Heart left ventricle (tissue), 16 donors: ENCODE measurements at places on chromosomes 6 and 20.

- peak; percentile 23 for DNase-seq
Observed at GRCh38 chr6:32115623-32116022, 6.5 kb upstream of the TNXB start.

GRCh38 chr6:37007340-37008043 lies 2.0 kb downstream of the FGD2 start:
- no peak for DNase-seq

- no peak for DNase-seq
Observed at GRCh38 chr20:10648651-10649050, 25.1 kb downstream of the JAG1 start.

GRCh38 chr6:108133594-108134179 lies 32.1 kb upstream of the NR2E1 start:
- DNase-seq, result peak; percentile 70

DNA sequence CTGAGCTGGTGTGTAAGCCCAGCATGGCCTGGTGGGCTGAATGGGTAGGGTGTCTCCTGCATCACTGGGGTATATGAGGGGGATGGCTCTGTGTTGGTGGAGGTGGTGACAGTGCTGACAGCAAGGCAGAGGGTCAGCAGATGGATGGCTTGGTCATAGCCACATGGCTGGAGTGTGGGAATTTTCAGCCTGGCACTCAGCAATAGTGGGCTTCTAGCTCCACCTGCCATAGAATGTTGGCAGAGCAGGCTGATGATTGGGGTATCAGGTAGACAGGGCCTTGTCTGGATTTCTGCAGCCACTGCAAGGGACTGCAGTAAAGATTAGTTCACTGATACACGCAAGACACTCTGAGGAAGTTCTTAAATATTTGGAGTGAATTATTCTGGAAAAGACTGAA lies 137.5 kb upstream of the BACH2 start:
- DNase-seq, result no peak

GRCh38 chr20:48142516-48142773 lies 357.2 kb upstream of the SULF2 start:
- no peak for DNase-seq

DNA sequence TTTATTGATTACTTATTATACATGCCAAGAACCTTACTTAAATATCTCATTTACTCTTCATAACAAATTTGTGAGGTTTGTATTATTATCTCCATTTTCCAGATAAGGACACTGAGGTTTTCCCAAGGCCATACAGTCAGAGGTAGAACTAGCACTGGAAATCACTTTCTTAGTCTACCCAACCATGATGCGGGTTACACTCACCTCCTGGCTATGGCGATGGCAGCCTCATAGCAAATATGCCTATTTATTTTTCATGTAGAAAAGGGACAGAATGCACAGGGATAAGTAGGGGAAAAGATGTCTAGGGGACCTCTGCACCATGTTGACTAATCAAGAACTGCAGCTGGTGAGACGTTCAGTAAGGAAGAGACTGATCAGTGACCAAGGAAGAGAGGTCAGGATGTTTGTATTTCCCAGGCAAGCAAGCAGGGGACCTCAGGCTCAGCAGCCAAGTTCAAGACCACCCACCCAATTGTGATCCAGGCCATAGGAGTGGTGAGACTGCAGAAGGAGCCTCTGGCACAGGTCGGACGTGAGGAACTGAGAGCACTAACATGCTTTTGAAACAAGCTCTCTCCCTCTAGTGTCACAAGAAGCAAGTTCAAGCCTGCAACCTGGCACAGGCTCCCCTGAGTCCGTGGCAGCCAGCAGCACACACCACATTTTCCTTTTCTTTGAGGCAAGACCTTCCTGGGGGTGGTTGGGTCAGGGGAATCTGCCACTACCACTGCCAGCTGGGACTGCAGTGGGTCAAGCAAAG lies 97.8 kb downstream of the GMPR start:
- DNase-seq, result no peak

DNA sequence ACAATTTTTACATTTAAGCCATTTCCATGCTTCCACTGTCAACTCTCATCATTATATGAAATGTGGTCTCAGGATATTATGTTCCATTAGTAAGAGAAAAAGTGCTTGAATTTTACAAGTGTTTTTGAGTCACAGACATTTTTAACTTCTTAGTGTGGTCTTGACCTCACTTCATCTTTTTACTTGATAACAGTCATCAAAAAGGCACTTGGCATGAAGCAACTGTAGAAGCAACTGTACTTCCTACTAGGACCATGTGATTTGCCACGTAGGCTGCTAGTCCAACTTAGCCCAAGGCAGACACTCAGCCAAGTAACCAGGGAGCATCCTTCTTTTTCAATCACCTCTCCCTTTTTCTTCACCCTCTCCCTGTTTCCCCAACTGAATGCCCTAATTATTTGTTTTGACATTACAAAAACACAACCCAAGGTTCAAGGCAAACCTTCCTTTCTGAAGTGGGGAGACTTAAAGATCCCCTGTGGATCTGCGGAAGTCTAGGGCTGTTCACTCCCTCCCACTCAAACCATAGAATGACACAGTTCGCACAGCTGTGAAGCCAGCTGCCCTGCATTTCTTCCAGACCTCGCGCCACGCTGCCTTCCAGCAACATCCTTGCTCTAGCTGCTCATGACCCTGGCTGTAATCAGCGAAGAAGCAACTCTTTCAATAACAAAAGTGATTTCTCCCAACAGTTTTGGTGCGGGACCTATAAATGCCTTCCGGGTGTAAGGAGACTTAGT lies 45.0 kb downstream of the PHACTR1 start:
- DNase-seq, result no peak

- no peak for DNase-seq
Observed at GRCh38 chr6:11851387-11851786, 72.8 kb upstream of the ADTRP start.

- no peak for DNase-seq
Observed at GRCh38 chr20:24978513-24978912, 14.0 kb downstream of the APMAP start.

DNA sequence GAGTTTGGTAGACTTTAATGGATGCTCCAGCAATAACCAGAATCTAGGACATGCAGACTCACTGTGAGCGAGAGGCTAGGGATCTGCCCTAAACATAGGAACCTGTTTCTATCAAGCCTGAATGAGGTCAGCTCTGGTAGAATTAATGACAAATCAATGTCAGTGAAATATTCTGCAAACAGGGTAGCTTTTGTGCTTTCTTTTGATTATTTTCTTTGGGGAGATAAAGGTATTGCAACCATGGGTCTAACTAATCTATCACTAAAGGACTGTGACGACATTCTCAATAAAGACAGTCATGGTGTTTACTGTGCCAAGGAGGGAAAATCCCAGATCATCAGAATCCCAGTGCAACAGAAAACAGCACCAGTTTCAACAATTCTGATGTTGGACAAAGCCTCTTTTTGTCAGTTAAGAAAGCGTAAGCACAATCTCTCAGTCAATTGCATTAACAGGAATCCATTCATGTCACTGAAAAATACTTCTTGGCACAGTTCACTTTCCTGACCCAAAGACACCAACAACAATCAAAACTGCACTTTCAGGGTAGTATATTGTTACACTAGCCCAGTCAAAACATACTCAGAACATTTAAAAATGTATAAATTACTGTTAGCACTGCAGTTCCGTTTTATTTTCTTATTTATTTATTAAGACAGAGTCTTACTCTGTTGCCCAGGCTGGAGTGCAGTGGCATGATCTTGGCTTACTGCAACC lies 36.8 kb upstream of the SMIM29 start:
- DNase-seq, result no peak

DNA sequence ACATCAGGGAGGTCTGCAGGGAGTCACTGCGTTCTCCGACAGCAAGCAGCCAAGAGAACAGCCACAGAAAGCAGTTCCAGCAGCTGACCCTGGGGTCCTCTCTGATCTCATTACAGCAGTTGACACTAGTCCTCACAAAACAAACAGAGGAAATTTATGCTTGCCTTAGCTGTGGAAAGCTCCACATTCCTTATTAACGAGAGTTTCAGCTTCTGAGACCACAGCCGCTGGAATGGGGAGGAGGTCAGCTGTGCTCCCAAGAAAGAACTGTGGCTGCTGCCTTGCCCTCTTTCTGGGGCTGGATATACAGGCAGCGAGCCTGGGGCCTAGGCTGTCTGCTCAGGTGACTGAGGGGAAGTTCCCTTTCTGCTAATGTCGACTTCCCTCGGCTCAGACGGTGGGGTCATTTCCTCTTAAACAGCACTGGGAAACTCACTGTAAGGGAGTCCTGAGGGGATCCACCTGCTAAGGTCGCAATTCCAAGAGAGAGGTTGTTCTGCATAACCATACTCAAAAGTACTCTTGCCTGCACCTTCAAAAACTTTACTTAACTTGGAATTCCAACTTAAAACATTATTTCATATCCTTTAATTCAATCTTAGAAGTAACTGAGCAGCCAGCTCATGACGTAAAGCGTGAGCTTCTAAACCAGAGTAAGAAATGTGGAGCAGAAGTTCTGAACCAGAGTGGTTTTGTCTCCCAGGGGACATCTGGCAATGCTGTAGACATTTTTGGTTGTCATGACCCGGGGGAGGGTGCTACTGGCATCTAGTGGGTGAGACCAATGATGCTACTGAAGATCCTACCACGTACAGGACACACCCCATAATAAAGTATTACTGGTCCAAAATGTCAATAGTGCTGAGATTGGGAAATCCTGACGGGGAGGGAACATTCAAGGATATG lies 80.3 kb downstream of the BACH2 start:
- DNase-seq, result no peak

GRCh38 chr6:121666814-121667213 lies 231.4 kb downstream of the GJA1 start:
- no peak for DNase-seq

GRCh38 chr6:53494076-53494475 lies 50.8 kb downstream of the GCLC start:
- no peak for DNase-seq

DNA sequence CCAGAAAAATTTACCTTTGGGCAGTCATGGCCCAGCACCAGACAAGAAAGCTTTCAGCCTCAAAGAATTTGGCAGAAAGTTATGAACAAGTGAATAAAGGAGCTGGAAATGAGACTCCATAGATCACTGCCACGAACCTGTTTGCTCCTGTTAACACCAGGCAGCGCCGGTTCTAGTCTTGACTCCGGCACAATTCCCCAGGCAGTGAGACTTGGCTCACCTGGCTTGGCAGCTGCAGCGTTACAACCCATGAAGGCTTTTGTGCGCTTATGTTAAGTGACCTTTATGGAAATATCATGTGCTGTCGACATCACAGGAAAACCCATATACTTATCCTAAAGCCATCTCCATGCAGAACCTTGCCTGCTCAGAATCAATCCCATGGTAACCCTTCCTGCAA lies 22.2 kb upstream of the FOXC1 start:
- no peak for DNase-seq

DNA sequence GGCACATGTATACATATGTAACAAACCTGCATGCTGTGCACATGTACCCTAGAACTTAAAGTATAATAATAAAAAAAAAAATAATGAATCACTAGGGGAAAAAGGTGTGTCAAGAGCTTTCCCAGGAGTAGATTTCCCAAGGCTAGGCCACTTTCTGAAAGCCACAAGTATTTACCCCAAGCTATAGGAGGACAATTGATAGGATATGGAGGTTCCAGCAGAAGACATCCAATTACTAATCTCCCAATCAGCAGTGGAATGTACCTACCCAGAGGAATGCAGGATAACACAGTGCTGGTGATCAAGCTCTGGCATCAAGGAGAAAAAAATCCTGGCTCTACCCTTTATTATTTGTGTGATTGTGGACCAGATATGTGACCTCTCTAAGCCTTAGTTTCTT lies 562.7 kb downstream of the RFPL4B start:
- no peak for DNase-seq

- DNase-seq, result no peak
Observed at GRCh38 chr20:8246153-8246552, 114.1 kb downstream of the PLCB1 start.

GRCh38 chr6:68447112-68447511 lies 188.0 kb upstream of the ADGRB3 start:
- no peak for DNase-seq

GRCh38 chr6:79600812-79601609 lies 30.1 kb upstream of the SH3BGRL2 start:
- DNase-seq, result no peak

GRCh38 chr6:94562846-94563245 lies 1014.5 kb upstream of the MANEA start:
- DNase-seq, result no peak

DNA sequence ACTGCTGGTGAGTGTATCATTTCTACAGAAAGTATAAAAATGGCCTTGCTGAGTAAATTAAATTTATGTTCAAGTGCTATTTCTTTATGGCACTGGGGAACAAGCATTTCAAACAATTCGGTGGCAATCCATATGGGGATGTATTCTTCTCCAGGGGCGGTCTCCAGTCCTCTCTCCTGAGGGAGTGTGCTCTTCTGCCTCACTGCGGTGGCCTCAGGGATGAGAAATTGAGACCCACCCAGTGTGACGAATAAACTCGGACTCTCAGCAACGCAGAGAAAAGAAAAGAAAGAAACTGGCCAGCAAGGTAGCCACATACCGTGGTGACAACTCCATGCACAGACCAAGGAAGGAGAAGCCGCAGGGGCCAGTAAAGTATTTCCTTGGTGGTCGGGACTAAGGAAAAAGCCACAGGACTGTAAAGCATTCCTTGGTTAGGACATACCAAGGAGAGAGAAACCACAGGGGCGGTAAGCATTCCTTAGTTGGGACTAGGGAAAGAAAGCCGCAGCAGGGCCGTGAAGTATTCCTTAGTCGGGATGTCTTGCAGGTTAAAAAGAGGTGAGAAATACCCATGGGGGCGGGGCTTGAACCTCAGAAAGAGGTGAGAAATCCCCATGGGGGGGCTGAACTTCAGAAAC lies 13.6 kb upstream of the GOPC start:
- DNase-seq, result no peak

GRCh38 chr20:25014816-25015215 lies 22.3 kb upstream of the APMAP start:
- DNase-seq, result no peak

GRCh38 chr6:106146852-106147351 lies 60.8 kb downstream of the PRDM1 start:
- no peak for DNase-seq

- no peak for DNase-seq
Observed at GRCh38 chr20:59850018-59850641, 83.3 kb downstream of the SYCP2 start.

DNA sequence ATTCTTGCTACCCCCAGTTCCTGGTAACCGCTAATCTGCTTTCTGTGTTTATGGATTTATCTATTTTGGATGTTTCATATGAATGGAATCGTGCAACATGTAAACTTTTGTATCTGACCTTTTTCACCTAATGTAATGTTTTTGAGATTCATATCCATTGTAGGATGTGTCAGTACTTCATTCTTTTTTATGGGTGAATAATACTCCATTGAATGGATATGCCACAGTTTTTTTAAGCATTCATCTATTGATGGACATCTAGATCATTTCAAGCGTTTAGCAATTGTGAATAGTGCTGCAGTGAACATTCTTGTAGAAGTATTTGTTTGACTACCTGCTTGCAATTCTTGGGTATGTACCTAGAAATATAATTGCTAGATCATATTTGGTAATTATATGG lies 13.0 kb downstream of the KDM1B start:
- DNase-seq, result no peak
